ENCODE measurements at places on chromosomes 5 and 9.

GRCh38 chr9:76827296-76828080 is 63.2 kb downstream of the PCA3 start:
- no peak for DNase-seq

- peak; percentile 96 for DNase-seq
Measured at GRCh38 chr9:104232781-104233341, 138.8 kb downstream of the SMC2 start.

DNA sequence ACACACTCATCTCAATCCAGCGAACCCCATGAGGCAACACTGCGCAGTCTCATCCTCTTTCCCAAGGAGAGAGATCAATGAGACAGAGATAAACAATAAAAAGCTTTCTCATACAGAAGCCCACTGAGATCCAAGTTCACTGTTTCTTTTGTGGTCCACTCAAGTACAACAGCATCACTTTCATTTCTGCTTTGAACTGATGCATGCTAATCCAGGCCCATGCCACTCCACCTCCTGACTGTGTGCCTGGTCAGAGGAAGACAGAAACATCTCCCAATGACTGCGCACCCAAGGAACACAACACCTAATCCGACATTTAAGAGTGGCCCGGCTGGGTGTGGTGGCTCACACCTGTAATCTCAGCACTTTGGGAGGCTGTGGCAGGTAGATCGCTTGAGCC is 104.0 kb downstream of the SERINC5 start:
- DNase-seq: no peak

- no peak for DNase-seq
Measured at GRCh38 chr5:175731756-175732465, 74.0 kb downstream of the HRH2 start.

DNA sequence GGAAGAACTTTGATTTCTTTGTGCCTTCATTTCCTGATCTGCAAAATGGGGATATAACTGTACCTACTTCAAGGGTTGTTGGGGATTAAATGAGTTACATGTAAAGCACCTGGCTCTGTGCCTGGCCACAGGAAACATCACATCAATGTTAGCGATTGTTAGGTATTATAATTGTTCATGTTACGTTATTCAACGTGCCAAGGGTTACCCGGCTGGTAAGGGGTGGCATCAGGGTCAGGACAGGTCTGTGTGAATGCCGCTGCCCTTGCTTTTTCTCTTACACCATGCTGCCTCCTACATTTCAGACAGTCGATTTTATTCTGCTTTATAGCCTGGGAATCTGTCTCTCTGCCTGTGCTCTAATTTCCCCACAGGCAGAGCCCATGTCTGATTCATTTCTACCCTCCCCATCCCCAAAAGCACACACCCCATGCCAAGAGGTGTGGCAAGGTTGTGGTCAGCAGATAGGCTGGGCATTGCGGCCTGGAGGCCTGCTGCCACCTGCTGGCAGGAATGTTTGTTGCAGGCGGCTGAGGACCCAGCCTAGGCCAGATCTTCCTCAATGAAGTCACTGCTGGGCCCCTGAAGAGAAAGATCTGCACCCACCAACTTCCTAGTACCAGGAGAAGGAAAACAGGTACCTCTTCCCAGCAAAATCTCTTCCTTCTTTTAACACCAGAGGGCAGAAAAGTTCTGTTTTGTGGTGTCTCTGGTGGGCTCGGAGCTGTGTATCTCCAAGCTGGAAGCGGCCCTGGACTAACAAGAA is 5.3 kb downstream of the ANKS6 start:
- DNase-seq: peak; percentile 96

DNA sequence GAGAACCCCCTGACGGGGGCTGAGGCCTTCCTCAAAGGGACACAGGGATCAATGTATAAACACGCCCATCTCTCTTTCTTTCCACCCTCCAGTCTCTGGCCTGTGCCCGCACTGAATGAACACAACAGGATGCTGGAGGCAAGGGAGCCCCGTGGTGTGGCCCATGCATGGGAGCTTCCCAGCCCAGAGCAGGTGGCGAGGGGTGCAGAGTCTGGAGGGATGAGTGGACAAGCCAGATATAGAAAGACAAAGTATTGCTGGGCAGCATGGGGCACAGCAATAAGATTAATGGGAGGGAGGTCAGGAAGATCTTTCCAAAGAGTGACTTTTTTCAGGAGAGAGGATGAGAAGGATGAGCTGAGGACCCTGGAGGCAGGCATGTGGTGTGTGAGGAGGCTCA is 103.7 kb downstream of the C5orf15 start:
- DNase-seq: no peak

DNA sequence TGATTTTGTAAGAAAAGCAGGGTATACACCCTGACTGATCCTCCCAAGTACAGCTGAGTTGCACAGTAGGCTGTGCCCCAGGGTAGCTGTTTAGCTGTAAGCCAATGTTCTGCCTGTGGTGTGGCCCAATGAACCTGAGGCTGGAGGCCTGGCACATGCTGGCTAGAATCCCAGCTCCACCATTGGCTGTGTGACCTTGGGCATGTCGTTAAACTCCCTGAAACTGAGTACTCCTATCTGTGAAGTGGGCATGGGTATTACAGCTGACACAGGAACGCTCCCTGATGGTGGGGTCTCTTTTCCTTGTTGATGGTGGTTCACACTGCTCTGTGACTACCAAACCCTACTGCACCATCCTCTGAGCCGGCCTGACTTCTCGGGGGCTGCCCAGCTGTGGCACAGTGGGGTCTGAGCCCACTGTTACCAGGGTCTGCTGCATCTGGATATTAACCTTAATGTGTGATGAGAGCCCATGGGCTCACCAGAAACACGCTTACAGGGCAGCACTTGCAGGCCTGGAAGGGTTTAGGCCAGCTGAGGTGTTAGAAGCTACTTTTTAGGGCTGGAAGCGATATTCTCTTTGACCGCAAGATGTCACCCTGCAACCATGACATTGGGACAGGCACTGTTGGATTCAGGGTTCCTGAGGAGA is 7.0 kb upstream of the GADD45G start:
- DNase-seq: peak; percentile 74
